Activated naive CD4-positive, alpha-beta T cell treated with anti-CD3 and anti-CD28 coated beads, Interleukin-2, amount 10 ng/mL, durations not matched to agents 7 days and 5 days (primary cell): ENCODE measurements at places on chromosomes 13 and 19.

DNA sequence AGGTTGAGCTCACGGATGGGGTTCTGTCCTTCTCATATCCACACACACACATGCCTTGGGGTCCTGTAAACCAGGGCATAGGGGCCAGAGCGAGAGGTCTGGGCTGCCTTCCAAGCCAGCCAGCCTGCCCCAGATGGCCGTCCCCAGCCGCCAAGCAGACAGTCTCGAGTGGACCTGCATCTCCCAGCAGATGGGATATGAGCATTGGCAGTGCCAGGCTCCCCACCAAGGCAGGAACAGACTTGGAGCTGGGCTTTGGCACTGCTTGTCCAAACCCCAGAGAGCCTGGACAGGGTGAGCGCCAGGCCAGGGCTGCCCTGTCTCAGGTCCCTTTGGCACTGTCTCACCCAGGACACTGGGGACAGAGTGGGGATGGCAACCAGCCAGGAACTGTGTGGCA lies 130.4 kb downstream of the DPF1 start:
- no peak for DNase-seq

GRCh38 chr13:110665491-110666254 lies 40.2 kb downstream of the CARS2 start:
- no peak for DNase-seq

GRCh38 chr13:65497265-65497664 lies 1732.9 kb downstream of the PCDH9 start:
- DNase-seq, result no peak

DNA sequence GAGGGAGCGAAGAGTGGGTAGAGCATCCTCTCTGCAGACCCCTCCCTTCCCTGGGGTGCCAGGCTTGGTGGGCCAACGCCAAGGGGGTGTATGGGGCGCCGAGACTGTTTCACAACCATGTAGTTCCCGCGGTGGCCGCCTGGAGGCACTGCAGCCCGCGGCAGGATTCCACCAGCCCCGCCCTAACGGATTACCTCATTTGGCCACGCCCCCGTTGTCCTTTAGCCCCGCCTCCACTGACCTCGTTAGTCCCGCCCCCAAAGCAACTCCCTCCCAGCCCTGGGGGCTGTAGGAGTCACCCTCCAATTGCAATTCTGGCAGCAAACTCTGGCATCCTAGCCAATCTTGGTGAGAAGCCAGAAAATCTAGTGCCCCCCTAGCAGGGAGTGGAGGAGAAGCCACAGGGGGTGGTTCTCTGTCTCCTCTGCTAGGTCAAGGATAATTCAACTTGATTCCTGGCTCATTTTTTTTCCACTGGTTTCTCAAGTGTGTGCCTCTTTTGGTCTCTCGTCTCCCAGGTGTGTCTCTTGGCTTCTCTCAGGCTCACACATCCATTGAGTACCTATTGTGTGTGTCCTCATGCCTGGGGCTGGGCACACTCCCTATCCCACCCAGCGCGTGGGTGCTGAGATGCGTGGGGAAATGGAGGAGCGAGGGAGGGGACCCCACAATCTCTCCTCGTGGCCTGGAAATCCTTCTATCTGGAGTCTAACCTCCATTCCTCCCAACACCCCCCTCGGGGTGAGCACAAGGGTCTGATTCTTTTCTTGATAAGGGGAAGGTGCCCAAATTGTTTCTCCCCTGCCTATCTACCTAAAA lies 2.0 kb downstream of the OLFM2 start:
- peak; percentile 83 for DNase-seq

DNA sequence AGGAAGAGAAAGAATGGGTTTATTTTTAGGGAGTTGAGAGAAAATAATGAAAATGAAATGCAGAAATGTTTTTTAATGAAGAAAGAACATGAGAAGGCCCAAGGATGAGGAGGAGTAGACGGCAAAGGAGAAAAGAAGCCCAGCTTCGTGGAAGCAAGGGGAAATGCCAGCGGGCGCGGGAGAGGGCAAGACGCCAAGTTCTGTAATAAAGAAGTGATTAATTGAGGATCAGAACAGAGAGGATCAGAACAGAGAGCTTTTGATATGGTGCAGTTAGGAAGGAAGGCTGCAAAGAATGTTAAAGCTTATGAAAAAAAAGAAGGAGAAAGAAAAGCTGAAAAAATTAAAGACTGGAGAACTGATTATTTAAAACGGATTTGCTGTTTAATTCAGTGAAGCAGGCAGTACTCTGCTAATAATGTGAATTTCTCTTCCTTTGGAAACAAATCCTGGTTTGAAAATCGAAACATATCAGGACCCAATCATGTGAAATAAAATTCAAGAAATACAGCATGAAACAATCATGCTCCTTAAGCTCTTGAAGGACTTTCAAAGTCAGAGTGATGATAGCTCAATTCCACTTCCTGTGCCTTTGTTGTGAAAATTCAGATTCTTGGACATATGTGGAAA lies 99.3 kb upstream of the SOX1 start:
- no peak for DNase-seq

DNA sequence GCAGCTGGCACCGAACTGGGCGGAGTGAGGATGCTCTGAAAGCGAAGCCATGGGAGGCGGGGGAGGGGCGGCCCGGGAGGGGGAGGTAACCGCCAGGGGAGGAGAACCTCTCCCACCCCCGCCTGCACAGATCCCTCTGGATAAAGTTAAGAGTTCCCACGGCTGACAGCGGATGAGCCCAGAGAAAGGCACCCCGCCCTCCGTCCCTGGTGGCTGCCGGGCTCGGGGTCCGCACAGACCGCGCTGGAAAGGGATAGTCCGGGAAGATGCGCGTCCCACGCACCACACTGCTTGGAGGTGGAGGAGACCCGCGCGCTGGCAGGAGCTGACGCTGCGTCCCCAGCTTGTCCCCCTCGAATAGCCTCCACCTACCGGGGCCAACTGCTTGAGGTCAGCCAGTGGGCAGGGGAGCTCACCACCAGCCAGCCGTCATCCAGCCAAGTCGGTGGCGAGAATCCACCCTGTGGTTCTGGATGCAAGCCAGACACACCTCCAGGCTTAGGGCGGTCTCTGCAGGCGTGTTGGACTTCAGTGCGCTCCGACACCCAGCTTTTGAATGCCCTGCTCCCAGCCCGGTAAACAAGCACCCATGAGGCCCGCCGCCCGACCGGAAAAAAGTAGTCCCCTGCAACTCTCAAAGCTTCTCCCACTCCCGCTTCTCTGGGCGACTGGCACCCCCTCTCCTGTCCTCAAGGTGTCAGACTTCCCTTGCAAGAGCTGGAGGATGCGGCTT lies at the start of gene TRPC4:
Gene TRPC4 (minus strand): TSS at position 17 of the 733 bp plus-strand sequence. CDS start 86,439 bp downstream, outside the sequence.
- no peak for DNase-seq

GRCh38 chr13:45109102-45109720 lies 11.1 kb upstream of the GTF2F2 start:
- no peak for DNase-seq

- no peak for DNase-seq
Observed at GRCh38 chr19:13091400-13092157, 11.1 kb downstream of the LYL1 start.

DNA sequence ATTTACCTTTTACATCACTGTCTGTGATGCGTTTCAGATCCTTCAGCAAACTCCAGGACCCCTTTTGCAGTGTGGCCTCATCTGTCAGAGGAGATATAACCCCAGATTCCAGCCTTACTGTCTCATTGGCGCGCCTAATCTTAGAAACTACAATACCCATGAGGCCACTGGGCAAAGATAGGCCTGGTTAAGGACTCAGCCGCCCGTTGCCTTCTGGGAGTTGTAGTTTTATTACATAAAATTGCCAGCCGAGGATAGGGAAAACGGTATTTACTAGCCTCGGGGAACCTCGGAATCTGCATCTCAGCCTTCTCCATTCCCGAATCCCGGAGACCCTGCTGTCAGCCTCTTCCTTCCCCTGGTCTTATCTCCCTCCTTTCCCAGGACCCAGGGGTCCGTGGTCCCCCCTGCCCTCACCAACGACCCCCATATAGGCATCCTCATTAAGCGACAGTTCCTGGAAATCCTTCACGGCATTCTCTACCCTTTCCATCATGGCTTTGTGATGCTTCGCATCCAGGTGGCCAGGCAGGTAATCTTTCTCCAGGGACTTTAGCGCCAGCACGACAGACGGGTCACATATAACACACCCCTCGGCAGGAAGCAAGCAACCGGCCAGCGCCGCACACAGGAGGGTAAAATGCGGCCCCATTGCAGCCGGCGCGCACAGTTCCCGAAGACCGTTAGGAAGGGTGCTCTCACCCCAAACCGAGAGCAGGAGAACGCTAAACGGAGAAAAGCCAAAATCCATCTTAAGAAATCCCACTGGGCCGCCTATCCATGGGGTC lies 1.3 kb downstream of the IZUMO1 start:
- peak; percentile 64 for DNase-seq

GRCh38 chr19:7000816-7001215 lies 20.4 kb downstream of the MBD3L2B start:
- DNase-seq, result no peak

- DNase-seq, result no peak
Observed at GRCh38 chr13:80547885-80548825, 207.2 kb upstream of the SPRY2 start.

DNA sequence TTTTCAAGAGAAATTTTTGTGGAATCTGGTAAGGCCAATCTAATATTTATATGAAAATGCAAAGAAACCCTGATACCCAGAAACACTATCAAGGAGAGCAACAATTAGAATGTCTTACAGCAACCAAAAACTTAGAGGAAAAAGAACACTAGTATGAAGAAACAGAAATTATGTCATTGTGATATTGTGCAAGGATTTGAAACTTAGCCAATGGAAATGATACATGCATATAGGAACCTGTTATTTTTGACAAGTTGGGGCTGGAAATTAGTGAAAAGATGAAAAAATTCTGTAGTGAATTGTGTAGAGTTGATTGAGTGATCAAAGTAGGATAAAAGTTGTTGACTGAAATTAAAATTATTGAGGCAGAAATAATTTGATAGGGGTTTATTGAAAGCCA lies 792.6 kb upstream of the SLITRK6 start:
- no peak for DNase-seq

- no peak for DNase-seq
Observed at GRCh38 chr19:18483119-18483890, 38.6 kb downstream of the ELL start.

DNA sequence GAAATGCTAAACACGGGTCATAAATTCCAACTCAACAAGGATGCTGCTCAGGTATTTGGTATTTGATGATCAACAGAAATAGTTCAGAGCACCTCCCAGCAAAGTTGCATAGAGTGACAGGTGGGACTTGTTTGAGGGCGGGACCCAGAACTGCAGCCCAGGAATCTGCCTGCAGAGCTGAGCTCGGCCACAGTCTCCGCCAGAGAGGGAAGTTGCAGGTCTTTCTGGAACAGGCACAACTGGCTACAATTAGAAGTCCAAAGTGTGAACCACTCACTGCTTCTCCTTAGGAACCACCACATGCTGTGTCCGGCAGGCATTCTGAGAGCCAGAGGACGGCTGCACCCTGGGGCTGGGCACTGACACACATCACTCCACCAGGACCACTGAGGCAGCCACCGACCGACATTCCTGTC lies 1.1 kb downstream of the SLC15A1 start:
- no peak for DNase-seq

DNA sequence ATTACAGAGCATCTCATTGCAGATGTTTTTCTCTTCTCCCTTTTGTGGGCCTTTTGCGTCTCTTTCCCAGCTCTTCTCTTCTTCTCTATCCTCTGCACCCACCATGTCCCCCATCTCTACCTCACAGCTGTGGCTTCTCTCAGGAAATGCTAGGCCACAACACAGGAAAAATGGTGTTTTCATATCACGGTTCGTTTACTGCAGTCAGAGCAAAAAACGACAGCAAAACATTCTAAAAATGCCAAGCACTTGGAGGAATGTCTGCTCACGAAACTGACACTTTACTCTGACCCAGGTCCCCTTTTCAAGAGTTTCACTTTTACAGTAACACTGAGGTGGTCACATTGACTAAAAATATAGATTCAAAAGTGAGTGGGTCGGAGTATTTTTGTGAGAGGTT lies 152.2 kb downstream of the DCT start:
- DNase-seq, result peak; percentile 50

DNA sequence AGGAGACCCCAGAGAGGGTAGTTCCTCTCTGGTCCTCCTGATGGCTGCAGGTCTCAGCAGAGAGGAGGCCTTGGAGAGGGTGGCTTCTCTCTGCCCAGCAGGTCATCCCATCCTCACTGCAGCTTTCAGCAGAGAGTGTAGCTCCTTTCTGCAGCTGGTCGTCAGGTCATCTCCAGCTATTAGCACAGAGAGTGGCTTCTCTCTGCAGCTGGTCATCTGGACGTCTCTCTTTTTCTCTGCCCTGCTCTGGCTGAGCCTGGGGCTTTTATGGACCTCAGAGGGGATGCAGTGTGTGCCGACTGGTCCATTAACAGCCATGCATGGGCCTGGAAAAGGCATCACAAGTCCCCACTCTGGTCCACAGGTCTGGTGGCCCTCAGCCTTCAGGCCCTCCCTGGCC lies 20.3 kb downstream of the TNFSF9 start:
- no peak for DNase-seq
